Activated CD8-positive, alpha-beta memory T cell treated with anti-CD3 and anti-CD28 coated beads for 1 hour (primary cell): ENCODE measurements at places on chromosomes 2 and 18.

GRCh38 chr18:74221081-74221480, 70.7 kb downstream of the CYB5A start:
- no peak for DNase-seq

GRCh38 chr2:111122631-111123421, 2.1 kb downstream of the BCL2L11 start:
- no peak for DNase-seq

DNA sequence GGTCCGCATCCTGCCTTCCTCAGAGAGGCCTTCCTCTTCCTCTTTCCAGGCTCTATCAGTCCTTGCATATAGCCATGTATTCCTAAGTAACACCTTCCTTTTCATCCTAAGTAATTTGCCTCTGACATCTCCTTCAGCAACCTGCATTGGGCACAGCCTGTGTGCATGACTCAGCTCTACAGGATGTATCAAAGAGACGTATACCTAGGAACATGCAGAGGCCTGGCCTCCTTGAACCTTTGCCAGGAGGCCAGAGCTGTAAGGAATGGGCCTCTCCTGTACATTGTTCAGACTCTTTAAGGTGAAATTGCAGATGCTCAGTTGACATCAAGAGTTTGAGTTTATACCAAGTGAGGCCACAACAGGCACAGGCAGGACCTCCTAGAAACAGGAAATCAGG, 76.0 kb upstream of the CELF4 start:
- no peak for DNase-seq

DNA sequence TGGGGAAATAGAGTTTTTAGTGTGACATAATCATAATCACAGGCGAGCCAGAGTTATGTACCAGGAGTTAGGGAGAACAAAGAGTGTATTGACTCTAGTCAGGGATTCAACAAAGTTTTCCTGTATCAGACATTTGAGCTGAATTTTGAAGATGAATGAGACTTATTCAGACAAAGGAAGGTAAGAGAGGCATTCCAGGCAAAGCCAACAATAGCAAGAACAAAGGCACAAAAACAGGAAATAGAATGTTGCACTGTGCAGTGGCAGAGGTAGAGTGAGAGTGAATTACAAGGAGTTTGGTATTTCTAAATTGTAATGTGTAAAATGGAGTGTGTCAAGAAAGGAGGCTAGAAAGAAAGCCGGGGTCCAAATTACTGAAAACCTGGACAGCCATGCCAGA, 156.2 kb downstream of the CCDC148 start:
- DNase-seq: no peak

DNA sequence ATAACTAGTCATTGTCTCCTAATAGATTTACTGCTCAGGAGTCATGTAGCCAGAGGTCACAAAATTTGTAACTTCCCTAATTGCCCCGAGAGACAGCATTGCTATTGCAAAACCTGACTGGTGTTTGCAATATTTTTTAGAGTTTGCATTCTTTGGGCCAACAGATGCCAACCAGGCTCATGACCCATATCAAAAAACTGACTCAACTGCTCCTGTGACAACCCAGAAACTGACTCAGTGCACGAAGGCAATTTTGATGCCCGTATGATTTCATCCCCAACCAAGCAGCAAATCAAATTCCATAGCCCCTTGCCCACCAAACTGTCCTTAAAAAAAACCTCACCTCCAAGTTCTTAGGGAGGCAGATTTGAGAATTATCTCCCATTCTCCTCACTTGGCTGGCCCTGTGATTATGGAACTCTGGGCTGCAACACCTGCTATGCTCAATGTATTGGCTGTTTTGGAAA, 951.3 kb downstream of the TSN start:
- DNase-seq: no peak

- DNase-seq: no peak
Measured at GRCh38 chr2:163778045-163778781, 42.4 kb upstream of the FIGN start.

GRCh38 chr2:240250985-240251847, 110.8 kb upstream of the OTOS start:
- DNase-seq: no peak

GRCh38 chr18:24922491-24922890, 429.5 kb downstream of the ZNF521 start:
- no peak for DNase-seq
